Cardiac septum (tissue), 1 donor: ENCODE measurements at places on chromosomes 1 and 21. TPM values are rescaled to one million over a fixed set of nuclear protein-coding genes. Genes with fewer than 3 reads are reported as not detected.

E2F2 gene
- 0.30 TPM for total RNA-seq

TENT5C gene
- 7.4 TPM for total RNA-seq

FLG2 gene
- not detected for total RNA-seq

GRCh38 chr1:232334811-232335210 is 295.1 kb downstream of the SIPA1L2 start:
- no peak for DNase-seq

HSPG2 gene
- total RNA-seq = 506 TPM

- no peak for DNase-seq
Measured at GRCh38 chr1:185351734-185352466, 34.9 kb upstream of the IVNS1ABP start.

- no peak for DNase-seq
Measured at GRCh38 chr21:39613041-39613934, 548 bp downstream of the B3GALT5 start.

BCL2L15 gene
- not detected for total RNA-seq

GRCh38 chr1:169107603-169108208 is 1.2 kb downstream of the ATP1B1 start:
- no peak for DNase-seq

DNA sequence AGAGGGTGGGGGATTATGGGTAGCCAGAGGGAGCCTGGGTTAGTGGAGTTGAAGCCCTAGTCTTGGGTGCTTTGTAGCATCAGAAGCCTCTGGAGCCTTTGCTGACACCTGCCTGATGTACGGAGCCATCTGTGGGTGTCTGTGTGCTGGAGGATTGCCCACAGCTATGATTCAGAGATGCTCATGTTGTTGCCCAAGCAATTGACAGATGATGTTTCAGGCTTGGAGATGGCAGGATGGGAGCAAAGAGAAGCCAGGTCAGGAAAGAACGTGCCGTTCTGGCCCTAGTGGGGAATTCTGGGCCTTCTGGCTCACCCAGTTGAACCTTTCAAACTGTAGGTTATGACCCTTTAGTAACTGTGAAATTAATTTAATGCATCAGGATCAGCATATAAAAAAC is 27.6 kb downstream of the COQ8A start:
- no peak for DNase-seq

DNA sequence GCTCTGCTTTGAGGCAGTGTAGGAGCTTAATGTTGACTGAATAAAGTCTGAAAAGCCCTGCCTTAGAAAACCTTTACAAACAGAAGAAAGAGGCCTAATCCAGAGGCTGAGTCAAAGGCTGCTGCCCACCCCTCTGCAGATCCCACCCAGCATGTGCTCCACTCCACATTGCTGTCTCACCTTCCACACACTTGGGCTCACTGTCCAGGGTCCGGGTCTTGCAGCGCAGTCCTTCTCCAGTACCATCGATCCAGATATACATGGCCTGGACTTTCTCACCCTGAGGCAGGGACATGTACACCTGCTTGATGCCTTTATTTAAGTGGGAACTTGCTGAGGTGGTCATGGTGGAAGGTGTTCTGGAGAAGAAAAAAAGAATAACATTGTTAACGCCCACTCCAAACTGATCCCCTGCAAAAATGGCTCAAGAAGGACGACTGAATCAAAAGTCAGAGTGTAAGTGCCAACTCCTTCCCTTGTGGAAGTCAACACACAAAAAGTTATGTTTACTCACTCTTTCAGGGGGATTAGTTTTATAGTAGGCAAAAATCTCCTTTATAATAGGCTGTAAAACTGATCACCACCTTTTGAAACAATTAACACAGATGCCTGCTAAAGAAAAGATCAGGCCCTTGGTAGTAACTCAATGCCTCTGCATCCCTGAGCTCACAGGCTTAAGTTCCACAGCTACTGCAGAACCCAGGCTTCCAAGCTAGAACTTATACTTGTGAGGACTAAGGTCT is 3.0 kb downstream of the GLUL start:
- no peak for DNase-seq

- DNase-seq = no peak
Measured at GRCh38 chr1:150386592-150386991, 22.6 kb downstream of the RPRD2 start.

DNA sequence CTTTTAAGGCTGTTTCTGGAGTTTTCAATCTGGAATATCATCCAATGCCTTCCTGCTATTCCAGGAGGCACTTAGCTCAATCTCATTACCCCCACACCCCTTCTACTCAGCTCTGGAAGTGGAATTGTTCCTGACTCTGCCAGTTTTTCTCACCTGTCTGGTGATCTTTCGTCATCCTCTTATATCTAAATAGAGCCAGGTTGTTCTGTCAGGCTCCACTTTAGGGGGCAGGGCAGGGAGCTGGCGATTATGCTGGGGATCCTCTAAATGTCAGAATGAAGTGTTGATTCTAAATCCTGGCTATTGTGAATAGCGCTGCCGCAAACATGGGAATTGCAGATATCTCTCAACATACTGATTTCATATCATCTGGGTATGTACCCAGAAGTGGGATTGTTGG is 63.6 kb upstream of the ETV3 start:
- DNase-seq = no peak

- no peak for DNase-seq
Measured at GRCh38 chr1:211699059-211699458, 23.6 kb upstream of the NEK2 start.

DNA sequence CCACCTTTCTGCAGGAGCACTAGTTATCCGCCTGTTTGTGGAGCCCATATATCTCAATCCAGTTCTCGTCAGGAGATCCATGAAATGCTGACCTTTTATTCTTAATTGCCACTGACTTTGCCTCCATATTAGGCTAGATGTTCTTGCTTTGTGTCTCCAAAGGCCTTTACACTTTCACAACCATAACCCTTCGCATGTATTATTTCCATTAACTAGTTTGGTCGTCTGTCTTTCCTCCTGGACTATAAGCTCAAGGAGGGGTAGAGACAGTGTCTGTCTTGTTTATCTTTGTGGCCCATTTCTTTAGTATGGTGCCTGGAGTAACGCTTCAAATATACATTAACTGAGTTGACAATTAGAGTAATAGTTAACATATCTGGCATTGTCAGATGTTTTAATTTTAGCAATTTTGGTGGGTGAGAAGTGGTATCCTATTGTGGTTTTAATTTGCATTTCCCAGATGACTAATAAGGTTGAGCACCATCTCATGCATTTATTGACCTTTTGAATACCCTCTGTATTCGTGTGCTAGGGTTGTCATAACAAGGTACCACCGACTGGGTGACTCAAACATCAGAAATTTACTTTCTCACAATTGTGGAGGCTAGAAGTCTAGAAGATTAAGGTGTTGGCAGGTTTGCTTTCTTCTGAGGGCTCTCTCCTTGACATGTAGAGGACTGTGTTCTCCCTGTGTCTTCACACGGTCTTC is 21.7 kb upstream of the IL12RB2 start:
- DNase-seq = no peak

DNA sequence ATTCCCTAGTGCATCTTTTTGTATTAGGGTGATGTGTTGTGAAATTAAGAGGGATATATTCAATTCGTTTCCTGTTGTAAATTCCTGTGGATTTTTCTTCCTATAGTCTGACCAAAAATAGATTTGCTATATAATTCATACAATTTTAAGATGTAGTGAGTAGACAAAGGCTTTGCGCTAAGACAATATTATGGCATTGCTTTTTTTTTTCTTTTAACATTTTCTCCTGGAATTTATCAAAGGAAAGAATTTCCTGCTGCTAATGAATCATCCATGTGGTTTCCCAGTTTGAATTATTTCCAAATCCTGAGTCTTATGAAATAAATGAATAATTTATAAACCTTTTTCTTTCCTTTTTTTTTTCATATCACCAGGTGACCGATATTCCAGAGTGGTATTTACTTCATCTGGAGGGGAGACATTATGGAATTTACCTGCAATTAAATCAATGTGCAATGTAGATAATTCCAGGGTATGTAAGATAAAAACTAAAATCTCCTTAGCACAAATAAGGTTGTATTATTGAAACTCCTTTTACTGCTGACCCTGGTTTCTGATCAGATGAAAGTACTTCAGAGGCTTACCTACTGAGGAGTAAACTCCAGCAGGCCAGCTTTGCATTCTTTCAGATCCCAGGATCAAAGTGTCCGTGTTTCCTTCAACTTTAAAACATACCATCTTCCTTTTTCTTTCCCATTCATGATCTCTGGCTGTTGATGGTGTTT is 148.4 kb downstream of the TLR5 start:
- no peak for DNase-seq

DNA sequence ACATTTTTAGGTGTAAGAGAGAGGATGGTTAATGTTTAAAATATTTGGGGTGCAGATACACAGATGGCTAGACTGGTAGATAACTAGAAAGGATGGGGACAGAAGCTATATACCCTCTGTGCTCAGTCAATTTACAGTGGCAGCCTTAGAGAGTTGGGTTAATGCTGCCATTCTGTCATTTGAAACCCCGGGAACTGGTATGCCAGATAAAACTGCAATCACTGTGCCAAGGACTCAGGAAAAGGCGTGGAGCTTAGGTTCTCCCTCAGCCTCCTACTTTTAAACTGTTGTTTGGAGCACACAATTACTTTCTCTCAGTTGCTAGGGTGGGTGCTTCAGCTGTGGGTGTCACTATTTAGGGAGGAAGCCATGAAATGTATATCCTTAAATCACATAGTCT is 90.0 kb upstream of the HNRNPU start:
- no peak for DNase-seq

SLAMF9 gene
- total RNA-seq = not detected

- no peak for DNase-seq
Measured at GRCh38 chr1:98940069-98940721, 64.5 kb downstream of the PLPPR5 start.

DNA sequence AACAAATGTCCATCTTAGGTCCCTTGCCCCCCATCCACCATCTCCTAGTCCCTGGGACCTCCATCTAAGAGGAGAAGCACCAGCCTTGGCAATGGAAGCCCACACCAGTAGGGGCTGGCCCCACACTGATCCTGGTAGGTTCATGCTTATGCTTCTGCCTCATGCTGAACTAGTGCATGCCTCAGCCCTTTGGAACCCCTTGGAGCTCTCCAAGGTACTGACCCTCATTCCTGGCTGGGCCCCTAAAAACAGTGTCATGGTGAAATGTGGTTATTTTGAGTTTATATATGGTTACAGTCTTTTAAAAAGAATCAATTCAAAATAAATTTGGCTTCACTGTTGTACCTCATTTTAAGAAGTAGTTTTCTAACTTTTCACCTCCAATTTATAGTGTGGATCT is 108.3 kb downstream of the HIVEP3 start:
- DNase-seq = no peak

DNA sequence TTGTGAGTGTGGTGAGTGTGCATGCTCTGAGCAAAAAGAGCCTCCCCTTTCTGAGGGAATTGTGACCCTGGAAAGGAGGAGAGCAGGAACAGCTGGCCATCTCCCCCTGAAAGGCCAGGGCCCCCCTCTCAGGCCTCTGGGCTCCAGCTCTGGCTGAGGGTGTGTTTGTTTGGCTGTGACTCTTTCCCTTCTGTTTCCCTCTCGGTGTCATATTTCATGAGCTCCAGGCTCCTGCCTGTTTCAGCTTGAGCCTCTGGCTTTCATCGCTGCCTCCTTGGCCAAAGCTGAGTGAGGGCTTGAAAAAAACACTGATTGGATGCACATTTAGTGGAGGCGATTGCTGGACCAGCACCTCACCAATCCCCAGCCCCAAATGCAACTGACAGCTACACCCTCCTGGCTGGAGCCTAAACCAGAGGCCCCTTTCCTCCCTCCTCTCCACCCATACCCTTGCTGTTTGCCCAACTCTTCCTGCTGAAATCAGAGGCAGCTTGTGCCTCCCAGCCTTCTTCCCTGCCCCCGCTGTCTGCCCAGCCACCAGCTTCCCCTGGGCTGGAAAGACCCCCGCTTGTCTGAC is 64.1 kb downstream of the DDR2 start:
- DNase-seq = peak; percentile 83

SLC9A1 gene
- 26.1 TPM for total RNA-seq

ADIPOR1 gene
- total RNA-seq = 89.5 TPM

GRCh38 chr21:36854391-36854790 is 112.1 kb downstream of the HLCS start:
- no peak for DNase-seq

OR2L3 gene
- not detected for total RNA-seq

- DNase-seq = no peak
Measured at GRCh38 chr1:7680207-7680954, 90.7 kb upstream of the VAMP3 start.

DNA sequence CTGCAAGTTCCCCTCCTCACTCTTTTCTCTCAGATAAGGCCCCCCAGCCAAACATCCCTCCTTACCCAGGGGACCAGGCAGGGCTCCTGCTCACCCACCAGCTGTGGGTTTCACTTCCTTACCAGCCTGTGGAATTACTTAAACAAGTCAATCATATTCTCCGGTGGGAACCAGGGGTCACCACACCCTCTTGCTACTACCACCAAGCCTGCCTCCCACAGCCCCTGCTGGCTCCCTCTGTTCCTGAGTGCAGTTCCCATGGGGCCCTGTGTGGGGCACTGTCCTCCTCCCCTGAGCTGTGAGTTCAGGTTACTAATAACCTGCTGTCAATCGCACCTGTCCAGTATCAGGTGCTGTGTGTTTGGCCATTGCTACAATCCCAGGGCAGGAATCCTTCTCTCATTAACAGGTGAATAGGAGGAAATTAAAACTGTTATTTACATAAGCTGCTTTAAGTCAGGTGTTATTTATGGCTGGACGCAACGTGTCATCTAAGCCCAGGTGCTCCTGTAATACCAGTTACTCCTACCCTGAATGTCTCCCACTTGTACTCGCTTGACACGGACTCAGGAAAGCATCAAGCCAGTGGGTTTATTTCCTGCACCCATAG is 53.1 kb upstream of the LBR start:
- DNase-seq = no peak

ARID1A gene
- 52.1 TPM for total RNA-seq

DNA sequence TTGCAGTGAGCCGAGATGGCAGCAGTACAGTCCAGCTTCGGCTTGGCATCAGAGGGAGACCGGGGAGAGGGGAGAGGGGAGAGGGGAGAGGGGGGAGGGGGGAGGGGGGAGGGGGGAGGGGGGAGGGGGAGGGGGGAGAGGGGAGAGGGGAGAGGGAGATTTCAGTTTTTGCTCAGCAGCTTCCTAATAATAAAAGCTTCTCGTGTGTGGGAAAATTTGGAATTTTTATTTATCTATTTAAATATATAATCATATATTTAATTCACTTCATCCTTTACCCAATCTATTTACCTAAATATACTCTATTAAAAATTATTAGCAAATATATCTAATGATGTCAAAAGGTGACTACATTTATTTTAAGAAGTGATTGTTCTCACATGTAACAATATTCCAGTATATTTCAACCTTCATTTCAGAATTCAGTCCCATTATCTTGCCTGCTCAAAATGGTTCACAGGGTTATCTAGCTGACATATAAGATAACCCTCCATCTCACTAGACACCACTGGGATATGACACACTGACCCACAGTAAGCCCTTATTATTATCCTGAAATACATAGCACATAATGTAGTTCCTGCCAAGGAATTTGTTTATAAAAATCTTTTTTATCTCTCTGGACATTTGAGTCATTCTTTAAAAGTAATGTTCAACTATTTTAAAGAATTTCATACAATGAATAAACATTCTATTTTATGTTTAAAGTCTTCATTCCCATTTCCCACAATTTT is 105.9 kb downstream of the GPATCH2 start:
- no peak for DNase-seq
